ENCODE measurements at places on chromosomes 7 and 10. TPM values are rescaled to one million over a fixed set of nuclear protein-coding genes. Genes with fewer than 3 reads are reported as not detected.

CNPY1 gene
- total RNA-seq = 0.46 TPM

C10orf90 gene
- total RNA-seq = 1.2 TPM

PRSS37 gene
- not detected for total RNA-seq

FEZF1 gene
- 12.2 TPM for total RNA-seq

ASIC3 gene
- total RNA-seq = 1.4 TPM

RASSF4 gene
- total RNA-seq = 15.7 TPM

PRPS1L1 gene
- not detected for total RNA-seq

CCDC7 gene
- total RNA-seq = 170 TPM

MSS51 gene
- 3.5 TPM for total RNA-seq

MUC12 gene
- 0.23 TPM for total RNA-seq

GOLGA7B gene
- total RNA-seq = 16.6 TPM

TMEM213 gene
- not detected for total RNA-seq

C1GALT1 gene
- total RNA-seq = 27.7 TPM

TFPI2 gene
- 0.92 TPM for total RNA-seq

PTN gene
- 576 TPM for total RNA-seq

PCLO gene
- total RNA-seq = 77.5 TPM

CYP17A1 gene
- total RNA-seq = not detected

SUV39H2 gene
- 27.9 TPM for total RNA-seq

TTYH3 gene
- 44.8 TPM for total RNA-seq
